ENCODE measurements at places on chromosomes 7 and 10.

- no peak for DNase-seq
These were observed 85.9 kb downstream of the POM121L12 start for GRCh38 chr7:53121374-53121773.

DNA sequence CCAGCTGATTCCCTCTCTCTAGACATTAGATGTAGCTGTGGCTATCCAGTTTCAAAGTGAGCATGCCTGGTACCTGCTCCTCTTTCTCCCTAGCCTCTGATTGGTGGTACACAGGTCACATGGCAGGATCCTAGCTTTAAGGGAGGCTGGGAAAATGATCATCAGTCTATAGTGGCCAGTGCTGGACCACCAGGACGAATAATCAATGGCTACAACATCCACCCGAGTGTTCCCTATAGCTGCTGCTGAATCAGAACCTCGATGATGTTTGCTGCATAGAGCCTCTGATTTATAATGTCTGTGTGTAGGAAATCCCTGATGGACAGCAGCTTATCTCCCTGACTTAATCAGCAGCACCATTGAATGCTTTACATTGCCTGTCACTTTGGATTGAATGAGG lies 28.9 kb upstream of the LMTK2 start:
- DNase-seq: no peak

DNA sequence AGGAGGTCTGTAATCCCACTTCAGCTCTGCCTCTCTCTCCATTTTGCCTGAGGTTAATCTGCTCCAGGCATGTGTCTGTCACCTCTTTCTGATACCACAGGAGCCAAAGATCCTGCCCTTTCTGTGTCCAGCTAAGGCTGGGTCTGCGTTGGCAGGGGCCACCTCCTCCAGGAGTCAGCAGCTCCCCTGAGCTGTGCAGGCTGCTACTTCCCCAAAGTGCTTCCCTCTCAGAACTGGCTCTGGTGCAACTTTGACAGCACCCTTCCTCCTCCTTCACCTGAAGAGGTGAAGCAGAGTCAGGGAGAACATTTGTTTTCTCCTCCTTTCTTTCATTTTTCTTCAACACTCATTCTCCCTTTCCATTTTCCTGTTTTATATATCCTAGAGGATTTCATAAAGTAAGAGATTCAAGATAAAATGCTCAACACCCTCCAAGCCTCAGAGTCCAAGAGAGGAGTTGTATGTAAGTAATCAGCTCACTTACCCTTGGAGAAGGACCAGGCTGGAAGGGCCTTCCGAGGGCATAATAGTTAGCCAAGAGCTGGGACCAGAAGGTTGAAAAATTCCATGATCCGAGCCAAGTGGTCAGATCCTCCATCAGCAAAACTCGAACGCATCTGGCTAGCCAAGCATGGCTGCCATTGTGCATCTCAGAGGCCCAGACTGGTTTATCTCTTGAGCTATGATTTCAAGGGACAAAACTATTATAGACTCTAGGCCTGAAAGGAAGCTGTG lies 257.3 kb downstream of the PTEN start:
- peak; percentile 31 for DNase-seq

DNA sequence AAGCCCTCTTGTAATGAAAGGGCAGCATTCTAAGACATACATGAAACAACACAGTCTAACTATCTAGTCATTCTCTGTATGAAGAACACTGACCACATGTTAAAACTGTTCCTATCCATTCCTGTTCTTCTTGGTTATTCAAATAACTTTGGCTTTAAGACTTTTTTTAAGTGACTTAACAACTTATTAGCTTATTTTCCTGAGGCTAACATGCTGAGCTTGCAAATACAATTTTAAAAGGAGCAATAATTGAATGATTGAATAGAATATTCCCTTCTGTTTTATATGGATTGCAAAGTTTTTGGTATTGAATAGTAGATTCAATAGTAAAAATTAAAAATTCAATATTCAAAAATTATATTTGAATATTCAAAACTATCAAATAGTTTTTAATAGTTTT lies 92.3 kb downstream of the HTR5A start:
- DNase-seq: no peak

DNA sequence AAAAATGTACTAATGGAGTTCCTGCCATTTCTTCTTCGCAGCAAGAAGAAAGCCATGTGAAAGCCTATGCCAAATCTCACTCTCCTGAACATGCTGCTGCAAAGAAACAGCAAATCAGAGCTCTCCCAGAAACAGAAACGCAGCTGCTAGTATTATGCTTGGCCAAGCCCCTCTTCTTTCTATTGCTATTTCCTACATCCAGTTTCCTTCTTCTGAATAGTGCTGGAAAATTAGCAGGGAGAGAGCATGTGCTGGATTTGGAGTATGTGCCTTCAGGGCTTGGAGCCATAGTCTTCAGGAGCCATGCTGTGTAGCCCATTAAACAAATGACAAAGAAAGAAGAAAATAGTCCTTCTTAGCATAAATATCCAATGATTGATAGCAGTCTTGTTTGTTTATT lies 852.0 kb upstream of the PHF14 start:
- no peak for DNase-seq

GRCh38 chr10:83932245-83932644 lies 207.1 kb upstream of the GHITM start:
- DNase-seq: peak; percentile 50

- DNase-seq: no peak
These were observed 71.4 kb upstream of the SH2B2 start for GRCh38 chr7:102215256-102215655.

DNA sequence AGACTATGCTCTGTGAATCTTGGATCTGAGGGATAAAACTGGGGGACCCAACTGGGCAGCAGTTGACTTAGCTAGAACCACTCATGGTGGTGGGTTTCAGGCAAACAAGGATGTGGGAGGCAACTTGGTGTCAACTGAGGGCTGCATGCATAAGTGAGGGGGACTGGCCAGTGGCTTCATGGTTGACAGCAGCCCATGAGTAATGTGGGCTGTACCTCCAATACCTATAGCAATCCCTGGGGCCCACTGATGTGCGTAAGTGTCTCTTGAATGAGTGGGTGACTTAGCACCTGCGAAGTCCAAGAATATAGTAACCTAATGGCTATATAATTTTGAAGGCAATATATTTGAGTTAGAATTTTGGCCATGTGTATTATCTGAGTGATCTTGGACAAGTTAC lies 13.7 kb upstream of the MAP3K8 start:
- DNase-seq: no peak

DNA sequence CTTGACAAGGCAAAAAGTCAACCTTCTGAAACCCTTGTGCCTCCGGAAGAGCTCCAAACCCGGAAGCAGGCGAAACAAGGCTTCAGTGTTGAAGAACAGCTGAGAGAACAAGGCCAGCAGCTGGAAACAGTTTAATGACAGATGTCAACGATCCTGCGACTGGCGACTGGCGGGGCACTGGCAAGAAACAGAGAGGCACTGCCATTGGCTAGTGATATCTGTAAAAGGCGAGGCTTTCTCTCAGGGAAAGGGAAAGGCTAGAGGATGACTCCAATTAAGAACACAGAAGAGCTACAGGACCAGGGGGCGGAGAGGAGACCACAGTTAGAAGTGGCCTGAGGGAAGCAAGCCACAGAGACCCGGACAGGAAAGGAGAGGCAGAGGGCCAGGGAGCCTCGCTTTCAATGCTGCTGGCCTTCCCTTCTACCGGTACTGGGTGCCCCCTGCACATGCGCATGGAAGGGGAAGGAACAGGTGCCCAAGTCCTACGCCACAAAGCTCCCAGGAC lies 19.4 kb downstream of the ITGB1 start:
- DNase-seq: no peak

DNA sequence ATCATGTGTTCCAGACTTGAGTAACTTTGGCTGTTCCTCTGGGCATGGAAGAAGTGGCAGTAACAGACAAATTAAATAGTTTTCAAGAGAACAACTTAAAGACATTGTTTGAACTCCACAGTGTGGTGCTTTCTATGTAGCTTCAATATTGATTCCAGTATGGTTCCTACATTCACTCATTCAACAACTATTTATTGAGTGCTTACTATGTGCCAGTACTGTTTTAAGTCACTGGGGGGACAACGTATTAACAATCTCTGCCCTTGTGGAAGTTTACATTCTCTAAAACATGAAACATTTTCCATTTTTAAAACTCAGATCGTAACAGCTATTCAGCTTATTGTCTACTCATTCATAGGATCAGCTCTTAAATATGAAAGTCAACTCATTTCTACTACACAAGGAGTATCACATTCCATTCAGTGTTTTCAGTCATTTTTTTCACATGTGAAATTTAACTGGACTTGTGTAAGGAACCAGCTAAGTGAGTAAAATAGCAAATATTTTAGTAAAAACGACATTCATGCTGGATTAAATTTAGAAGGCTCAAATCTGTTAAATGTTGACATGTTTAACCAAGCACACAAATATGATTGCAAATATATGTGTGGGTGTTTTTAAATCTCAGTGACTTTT lies 13.6 kb upstream of the CUBN start:
- no peak for DNase-seq

- DNase-seq: no peak
These were observed 66.4 kb upstream of the IFRD1 start for GRCh38 chr7:112383671-112384417.

- DNase-seq: no peak
These were observed 101.8 kb upstream of the WAC start for GRCh38 chr10:28431139-28431538.

- no peak for DNase-seq
These were observed 3.0 kb upstream of the CYP2C18 start for GRCh38 chr10:94680544-94680943.

DNA sequence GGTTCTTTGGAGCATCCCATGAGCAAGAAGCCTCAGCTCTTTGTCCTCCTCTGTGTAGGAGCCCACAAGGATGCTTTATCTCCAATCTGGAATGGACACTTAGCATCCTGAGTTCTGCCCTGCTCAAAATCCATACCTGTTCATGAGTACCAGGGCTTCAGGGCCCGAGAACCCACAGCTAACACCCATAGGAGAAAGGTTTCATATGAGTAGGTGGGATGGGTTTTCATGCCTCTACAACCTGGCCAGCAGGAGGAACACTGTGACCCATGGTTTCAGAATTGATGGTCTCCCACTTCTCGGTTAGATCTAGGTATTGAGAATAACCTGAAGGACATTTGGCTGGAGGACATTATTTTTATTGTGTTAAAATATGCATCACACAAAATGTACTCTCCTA lies 57.8 kb downstream of the TBXAS1 start:
- no peak for DNase-seq

DNA sequence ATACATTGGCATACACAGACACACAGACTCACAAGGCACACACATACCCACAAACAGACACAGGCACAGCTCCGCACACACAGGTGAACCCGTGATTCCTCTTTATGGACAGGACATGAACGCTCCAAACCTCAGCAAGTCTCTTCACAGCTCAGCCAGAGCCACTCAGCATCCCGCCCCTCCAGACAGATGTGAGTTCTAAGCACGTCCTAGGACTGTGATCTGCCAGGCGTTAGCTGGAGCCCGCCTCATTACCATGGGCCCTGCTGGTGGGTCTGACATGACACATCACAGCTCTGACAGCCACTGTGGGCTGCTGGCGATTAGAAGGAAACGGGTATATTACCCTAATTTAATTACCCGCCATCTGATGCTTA lies 176.7 kb upstream of the PPP2R2D start:
- no peak for DNase-seq

DNA sequence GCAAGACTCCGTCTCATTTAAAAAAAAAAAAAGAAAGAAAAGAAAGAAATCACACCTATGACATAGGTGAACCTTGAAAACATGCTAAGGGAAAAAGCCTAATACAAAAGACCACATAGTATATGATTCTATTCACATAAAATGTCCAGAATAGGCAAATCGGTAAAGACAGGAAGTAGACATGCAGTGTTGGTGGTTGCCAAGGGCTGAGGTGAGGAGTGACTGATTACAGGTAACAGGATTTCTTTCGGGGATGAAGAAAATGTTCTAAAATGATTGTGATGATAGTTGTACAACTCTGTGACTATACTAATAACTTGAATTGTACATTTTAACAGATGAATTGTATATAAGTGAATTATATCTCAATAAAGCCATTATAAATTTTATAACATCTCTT lies 3.3 kb downstream of the XPNPEP1 start:
- DNase-seq: no peak

DNA sequence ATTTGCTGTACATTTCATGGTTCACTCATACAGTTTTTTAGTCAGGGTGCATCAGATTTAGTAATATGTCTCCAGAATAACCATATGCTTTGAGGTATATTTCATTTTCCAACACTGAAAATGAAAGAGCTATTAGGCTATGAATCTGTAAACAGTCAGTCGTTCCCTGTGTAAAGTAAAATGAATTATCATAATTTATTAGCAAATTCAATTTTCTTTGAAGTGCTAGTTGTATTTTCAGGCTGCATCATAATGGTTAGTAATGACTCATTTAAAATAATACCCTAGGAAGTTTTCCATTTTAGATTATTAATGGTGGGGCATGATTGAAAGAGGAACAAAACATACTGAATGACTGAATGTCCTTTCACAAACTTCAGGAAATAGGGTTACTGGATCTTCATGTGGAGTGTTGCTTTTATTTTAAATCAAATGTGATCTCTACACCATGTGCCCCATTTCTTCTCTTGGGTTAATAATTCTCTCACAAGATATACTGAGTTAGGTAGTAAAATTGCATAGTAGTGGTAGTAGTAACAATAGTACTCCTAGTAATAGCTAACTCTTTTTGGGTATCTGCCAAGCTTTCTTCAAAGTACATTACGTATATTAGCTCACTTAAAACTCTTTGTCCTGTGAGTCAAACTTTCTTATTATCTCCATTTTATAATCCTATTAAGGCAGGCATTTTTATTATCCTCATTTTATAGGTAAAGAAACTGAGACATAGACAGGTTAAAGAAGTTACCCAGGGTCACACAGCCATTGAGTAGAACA lies 476.5 kb downstream of the SUGCT start:
- DNase-seq: no peak

- DNase-seq: no peak
These were observed 93.6 kb downstream of the NEURL1 start for GRCh38 chr10:103587073-103587472.

GRCh38 chr10:100736144-100736808 lies 9.1 kb upstream of the PAX2 start:
- no peak for DNase-seq

DNA sequence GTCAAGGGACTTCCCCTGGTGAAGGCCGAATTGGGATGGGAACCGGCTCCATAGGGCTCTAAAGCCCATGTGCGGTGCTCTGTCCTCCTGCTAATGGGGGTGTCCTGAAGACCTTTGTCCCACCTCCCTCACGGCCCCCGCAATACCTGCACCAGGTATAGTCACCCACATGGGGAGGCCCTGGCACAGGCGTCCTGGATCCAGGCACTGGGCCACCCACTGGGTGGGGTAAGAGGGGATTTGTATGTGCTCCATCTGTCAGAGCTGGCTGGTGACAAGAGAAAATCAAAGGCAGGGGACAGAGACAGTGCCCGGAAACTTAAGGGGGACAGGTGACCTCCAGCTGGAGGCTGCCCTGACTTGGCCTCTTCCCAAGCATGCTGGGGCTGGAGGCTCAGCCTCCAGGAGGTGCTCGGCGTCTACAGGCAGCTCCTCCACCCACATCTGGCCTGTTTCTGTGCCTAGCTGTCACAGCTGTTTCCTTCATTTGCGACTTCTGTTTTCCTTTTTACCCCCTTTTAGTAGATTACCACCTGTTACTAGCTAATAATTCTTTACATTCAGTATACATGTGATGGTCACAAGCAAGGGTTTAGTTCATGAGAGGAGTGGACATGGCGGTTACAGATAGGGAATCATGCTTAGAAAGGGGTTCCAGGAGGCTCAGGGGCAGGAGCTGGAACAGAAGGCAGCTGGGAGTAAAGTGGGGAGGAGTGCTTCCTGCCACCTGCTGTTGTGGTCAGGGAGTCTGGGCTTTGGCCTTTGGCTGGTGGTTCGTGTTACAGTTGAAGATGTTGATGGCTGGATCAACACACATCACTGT lies 2.3 kb upstream of the CUZD1 start:
- peak; percentile 65 for DNase-seq

Data from MV-4-11 (cell line).